Cerebellar nuclear complex (tissue), 1 donor: ENCODE measurements at places on chromosomes 1 and 21.

- DNase-seq, result no peak
These were observed 48.0 kb upstream of the ACOT11 start for GRCh38 chr1:54500107-54500431.

DNA sequence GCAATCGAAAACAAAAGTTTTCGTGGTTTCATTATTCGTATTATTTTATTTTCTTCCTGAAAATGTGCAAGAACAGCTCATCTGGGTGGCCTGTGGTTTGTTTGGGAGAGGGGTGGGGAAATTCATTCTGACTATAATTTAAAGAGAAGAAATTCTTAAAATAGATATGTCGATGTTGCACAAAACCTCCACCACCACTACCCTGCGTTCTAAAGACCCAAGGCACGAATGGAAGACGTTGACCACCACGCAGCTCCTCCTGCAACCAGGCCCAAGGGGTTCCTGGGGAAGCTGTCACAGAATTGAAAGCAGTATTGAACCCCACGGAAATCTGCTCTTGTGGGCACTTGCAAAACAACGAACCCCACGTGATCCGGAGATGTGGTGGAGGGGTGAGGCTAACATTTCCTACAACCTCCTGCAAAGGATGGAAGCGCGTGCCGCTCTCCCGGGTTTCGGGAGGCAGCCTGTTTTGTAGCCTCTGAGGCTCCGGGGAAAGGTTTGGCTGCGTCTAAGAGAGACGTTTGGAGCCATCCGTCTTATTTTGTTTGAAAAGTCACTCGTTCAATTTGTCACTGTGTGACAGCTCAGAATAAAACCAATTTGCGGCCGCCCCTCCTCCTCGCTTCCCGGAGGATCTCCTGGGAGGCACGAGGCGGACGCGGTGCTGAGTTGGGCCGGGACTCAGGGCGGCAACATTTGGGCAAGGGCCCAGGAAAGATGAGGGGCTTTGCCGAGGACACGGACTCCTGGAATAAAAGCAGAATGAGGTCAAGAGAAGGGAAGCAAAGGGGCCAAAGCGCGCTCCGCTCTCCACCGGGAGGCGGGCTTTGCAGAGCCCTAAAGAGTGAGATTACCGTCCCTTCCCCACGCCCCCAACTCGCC, 810 bp upstream of the HLX start:
- DNase-seq, result no peak

- no peak for DNase-seq
These were observed 39.1 kb upstream of the ECE1 start for GRCh38 chr1:21329209-21329844.

GRCh38 chr1:231384696-231385415, 37.2 kb downstream of the EGLN1 start:
- no peak for DNase-seq

- DNase-seq, result no peak
These were observed 58.1 kb upstream of the ZNF648 start for GRCh38 chr1:182119631-182120030.

DNA sequence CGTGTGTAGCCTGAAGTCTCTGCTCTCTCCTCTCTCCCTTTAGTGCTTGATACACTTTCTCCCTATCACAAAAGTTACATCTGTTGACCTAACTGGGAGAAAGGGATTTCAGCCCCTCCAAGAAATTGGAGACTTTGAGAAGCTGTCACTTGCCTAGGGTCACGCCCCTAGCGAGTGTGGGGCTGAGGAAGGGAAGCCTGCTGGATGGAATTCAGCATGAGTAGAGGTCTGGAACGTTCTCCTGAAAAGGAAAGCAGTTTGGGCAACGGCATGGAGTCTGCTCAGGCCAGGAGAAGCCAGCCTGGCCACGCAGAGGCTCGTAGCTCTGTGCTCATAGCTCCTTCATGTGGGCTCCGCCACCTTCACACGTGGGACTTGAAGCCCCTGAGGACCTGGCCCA, 22.4 kb downstream of the COL16A1 start:
- DNase-seq, result no peak

GRCh38 chr21:38733972-38734546, 71.7 kb upstream of the ETS2 start:
- no peak for DNase-seq

DNA sequence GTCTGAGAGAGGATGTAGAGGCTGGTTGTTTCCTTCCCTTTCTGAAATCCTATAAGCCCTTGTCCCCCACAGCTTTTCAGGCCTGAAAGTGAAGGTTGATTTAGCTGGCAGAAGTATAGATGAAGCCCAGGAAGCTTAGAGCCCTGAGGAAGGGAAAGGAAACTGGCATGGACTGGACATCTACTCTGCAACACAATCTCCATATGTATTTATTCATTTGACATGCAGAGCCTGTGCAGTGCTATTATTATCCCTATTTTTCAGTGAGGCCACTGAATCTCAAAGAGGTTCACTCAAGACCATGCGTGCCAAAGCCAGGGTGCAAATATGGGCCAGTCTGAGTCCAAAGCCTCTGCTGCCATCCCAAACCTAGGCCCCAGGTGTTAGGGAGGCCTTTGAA, 78.5 kb upstream of the KCND3 start:
- DNase-seq, result no peak

DNA sequence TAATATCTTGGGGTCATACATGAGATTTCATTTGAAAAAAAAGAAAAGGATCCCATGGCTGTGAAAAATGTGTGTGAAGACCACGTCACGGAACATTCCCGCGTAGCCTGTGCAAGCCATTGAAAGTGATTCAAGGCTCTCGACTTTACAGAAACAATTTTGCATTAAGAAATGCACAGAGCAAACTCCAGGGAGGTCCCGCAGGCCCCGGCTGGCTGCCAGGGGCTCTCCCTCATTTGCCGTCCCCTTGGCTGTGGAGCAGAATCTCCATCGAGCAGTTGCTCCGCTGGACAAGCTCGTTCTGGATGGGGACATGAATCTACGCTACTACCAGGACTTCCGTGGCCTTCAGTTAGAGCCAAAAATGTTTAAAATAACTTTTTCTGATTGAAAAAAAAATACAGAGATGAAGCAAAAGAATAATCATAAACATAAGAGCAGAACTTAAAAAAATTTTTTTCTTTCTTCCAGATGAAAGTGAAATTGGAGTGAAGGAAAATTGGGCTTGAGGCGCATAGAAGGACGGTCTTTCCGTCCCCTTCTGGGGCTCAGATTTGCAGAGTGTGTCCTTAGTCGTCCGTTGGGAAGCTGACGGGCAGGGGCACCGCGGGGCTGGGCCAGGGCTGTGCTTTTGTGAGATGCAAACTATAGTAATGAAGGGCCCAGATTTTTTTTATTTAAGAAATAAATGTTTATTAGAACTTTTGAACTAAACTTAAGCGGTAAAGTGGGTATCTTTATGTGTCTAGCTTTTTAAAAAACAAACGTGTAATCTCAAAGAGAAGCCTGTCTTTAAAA, 68.1 kb upstream of the ARHGEF16 start:
- DNase-seq, result no peak

DNA sequence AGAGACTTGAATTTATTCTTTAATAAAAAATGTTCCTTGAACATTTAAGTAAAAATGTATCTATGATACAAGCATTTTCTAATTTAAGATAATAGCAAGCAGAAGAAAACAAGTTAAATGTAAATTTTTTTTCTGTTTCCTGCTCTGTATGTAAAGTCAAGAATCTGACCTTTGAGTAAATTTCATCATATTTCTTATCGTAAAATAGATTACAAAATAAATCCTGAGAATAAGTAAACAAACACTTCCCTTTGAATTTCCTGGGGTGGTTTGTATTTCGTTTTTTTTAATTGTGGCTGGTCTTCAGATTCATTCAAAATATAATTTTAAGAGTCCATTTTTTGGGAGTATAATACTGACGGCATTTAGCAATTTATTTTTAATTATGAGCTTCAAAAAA, 77.6 kb downstream of the POU2F1 start:
- DNase-seq, result no peak

DNA sequence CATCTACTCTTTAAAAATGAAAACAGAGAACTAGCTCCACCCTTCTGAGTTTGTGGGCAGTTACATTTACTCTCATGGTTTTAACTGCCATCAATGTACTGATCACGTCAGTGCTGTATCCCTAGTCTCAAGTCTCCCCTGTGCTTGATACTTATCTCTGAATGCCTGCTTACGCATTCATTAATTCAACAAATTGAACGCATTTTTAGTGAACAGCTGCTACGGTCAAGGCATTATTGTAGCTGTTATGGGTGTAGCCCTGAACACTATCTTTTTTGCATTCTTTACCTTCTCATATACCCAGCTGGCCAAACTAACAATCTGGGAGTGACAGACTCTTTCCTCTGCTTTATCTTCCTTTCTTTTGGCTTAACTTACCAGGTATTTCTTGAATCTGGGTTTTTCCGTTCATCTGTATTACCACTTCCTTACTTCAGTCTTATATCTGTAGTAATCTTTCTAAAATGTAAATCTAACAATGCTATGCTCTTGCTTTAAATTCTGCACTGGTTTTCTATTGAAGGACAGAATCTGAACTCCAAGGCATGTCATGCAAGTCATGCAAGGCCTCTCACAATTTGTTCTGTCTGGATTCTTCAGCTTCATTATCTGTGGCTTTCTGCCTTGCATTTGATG, 33.3 kb downstream of the SMG7 start:
- DNase-seq, result no peak

DNA sequence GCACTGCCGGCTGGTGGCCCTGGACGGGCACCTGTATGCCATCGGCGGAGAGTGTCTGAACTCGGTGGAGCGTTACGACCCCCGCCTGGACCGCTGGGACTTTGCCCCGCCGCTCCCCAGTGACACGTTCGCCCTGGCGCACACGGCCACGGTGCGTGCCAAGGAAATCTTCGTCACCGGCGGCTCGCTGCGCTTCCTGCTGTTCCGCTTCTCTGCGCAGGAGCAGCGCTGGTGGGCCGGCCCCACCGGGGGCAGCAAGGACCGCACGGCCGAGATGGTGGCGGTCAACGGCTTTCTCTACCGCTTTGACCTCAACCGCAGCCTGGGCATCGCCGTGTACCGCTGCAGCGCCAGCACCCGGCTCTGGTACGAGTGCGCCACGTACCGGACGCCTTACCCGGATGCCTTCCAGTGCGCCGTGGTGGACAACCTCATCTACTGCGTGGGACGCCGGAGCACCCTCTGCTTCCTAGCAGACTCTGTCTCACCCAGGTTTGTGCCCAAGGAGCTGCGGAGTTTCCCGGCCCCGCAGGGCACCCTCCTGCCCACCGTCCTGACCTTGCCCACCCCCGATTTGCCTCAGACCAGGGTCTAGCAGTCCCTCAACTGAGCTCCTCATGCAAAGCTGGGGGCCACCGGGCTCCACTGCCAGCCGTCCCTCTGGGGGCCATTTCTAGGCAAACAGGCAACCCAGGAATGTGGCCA, 2.1 kb downstream of the KLHDC7A start:
- DNase-seq, result no peak

DNA sequence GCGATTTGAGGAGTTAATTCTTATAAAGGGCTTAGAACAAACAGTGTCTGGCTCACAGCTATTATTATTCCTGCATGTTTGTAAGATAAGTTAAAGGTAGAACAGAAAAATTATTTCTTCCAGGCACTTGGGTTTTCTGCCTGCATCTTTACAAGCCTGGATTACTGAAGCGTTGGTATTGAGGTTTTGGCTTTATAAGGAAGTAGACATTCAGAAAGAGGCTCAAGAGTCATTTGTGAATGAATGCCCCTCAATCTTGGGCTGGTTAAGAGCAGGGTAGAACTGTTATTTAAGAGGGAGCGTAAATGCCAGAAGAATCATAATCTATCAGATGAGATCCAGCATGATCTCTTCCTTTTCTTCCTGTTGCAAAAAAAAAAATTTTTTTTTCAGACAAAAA, 77.3 kb upstream of the ARID1A start:
- no peak for DNase-seq

DNA sequence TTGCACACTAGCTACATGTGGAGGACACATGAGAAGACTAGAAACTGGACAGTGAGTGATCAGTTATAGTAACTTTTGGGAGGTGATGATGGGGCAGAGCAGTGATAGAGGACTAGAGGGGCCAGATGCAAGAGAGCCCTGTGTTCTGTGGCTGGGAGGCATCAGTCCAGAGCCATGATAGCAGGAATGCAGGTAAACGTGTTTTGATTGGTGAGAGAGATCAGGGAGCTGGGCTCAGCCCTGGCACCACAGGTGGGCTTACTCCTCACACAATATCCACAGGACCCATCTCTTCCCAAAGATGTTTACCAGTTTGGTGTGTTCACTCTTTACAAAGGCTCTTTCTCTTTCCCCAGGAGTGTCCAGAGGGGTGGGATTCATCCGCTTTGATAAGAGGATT, 86.5 kb downstream of the ELAVL4 start:
- no peak for DNase-seq

DNA sequence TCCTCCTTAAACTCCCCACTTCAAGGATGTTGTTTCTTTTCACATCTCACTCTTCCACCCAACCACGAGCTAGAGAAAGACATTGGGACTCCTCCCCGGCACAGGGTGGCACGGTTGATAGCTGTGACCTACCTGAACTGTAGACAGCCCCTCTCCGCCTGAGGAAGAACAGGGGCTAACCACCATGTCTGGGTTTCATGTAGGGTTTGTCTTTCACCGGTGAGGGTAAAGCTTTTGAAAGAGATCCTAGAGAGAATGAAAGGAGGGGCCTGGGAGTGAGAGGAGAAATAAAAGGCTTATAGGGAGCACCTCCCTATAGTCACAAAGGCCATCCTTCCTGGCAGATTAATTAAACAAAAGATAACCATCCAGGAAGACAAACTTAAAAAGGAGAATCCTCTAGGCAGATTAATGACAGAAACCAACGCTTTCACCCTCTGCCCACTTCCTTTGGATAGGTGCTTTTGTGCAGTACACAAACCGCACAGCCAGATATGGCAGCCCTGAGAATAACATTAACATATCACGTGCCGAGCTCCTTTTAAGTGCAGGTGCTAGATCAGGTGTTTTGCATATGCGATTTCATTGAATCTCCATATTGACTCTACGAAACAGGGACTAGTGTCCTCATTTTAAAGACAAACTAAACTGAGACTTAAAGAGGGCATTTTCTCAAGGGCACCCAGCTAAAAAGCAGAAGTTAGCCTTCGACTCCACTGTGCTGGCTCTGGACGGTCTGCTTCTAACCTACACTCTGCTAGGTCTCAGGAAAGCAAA, 178.1 kb upstream of the RUNX1 start:
- no peak for DNase-seq

- no peak for DNase-seq
These were observed 99.6 kb downstream of the ODF2L start for GRCh38 chr1:86296305-86297205.
